ENCODE measurements at places on chromosomes 6 and 20.

- no peak for ATAC-seq
Observed at GRCh38 chr6:151101161-151101815, 138.5 kb upstream of the AKAP12 start.

GRCh38 chr6:19795211-19795610 is 42.0 kb upstream of the ID4 start:
- ATAC-seq: no peak

GRCh38 chr6:119603501-119603900 is 253.9 kb upstream of the MAN1A1 start:
- no peak for ATAC-seq

GRCh38 chr6:49557177-49557576 is 6.7 kb downstream of the C6orf141 start:
- no peak for ATAC-seq

GRCh38 chr6:88538130-88538706 is 372.1 kb upstream of the CNR1 start:
- ATAC-seq: no peak

- no peak for ATAC-seq
Observed at GRCh38 chr6:44667226-44667625, 279.7 kb downstream of the CDC5L start.

DNA sequence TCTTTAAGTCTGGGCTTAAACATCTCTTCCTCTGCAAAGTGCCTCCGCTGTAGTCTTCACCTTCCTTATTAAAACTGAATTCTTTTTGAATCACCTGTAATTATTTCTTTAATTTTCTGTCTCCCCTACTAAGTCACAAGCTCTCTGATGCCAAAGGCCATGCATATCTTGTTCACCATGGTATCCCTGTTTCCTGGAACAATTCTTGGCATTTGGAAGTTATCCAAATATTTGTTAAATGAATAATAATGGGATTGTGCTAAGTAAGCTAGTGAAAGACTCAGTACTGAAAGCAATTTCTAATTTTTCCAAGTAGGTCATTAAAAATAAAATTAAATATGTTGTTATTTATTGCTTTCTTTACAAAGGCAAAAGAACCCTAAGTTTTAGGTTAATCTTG is 12.2 kb downstream of the SNAP91 start:
- ATAC-seq: no peak

DNA sequence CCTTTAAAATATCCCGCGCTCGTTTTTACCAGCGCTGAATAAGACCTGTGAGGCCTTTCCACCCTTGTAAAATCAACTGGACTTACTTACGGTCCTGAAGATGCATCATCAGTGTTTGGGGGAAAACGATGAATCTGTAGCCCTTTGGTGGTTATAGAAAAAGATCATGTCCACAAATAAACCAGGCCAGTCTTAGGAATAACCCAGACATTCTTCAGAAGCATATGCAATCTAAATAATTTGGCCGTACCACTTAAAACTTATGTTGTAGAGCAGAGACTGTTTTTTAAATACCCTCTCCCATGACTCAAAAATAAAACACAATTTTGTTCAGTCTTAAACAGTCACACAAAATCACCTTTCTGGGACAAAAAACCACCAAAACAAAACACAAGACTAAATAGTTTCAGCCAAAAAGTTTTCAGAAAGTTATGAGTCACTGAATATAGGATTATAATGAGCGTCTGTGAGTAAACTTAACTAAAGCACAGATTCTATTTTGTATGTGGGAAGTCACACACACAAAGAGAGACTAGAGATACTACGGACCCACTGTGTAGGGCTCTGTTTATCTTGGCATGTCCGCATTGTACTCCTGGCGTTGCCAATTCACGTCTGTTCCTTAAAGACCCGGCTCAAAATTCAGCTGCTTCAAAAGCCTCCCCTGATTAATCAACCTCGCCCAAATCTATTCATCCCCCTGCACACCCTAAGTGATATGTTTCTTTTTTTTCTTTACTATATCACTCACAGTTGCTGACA is 26.5 kb upstream of the SMOC2 start:
- no peak for ATAC-seq

- ATAC-seq: peak; percentile 17
Observed at GRCh38 chr6:95578106-95578410, 723 bp downstream of the MANEA start.

GRCh38 chr6:134870677-134871498 is 79.0 kb downstream of the ALDH8A1 start:
- ATAC-seq: no peak

GRCh38 chr6:122666418-122666817 is 56.2 kb downstream of the PKIB start:
- ATAC-seq: no peak

DNA sequence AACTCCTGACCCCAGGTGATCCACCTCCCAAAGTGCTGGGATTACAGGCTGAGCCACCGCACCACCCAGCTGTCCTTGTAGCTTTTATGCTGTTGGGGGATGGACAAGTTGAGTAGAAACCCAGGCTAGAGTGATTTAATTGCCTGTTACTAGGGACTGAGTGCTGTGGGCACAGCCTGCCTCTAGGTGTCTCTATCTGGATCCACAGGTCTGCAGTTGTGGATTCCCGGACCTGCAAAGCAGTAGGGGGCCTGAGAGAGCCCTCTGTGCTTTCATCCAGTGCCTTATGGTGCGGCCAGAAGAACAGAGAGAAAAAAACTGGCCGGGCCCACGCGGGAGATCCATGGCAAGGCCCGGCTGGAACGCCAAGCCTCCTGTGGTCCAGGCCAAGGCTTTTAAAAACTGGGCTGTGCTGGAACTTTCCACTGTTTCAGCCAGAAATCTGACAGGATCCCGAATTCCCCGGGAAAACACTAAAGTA is 5.2 kb downstream of the SIRPA start:
- no peak for ATAC-seq

- ATAC-seq: no peak
Observed at GRCh38 chr6:96394727-96395126, 126.9 kb upstream of the UFL1 start.

All from activated CD4-positive, CD25-positive, alpha-beta regulatory T cell treated with anti-CD3 and anti-CD28 coated beads, Interleukin-2, amount 50 U/mL, for 24 hours (primary cell).